ENCODE measurements at places on chromosomes 1 and 21. TPM values are rescaled to one million over a fixed set of nuclear protein-coding genes. Genes with fewer than 3 reads are reported as not detected.

Gene OR6N1
- not detected for polyA plus RNA-seq

Gene CHIA
- not detected for polyA plus RNA-seq

Gene SGIP1
- polyA plus RNA-seq, result 149 TPM

Gene PRR9
- polyA plus RNA-seq, result not detected

Gene ITLN2
- not detected for polyA plus RNA-seq

Gene MAN1C1
- polyA plus RNA-seq, result 3.5 TPM

Gene BNIPL
- polyA plus RNA-seq, result 0.60 TPM

Gene RNU1-2
- not detected for polyA plus RNA-seq

Gene ACTN2
- polyA plus RNA-seq, result 5.0 TPM

Gene MRPL20
- 299 TPM for polyA plus RNA-seq

Gene CEP104
- 22.9 TPM for polyA plus RNA-seq

Gene ARHGAP30
- polyA plus RNA-seq, result not detected

Gene EFNA1
- polyA plus RNA-seq, result 1.4 TPM

Gene A3GALT2
- not detected for polyA plus RNA-seq

Gene LGALS8
- polyA plus RNA-seq, result 75.1 TPM

Gene C1orf87
- not detected for polyA plus RNA-seq

Gene DNALI1
- 9.0 TPM for polyA plus RNA-seq

Gene DMRTA2
- polyA plus RNA-seq, result not detected

Gene IVL
- polyA plus RNA-seq, result not detected

Gene CYP4A11
- polyA plus RNA-seq, result not detected

Gene TLCD4
- 7.4 TPM for polyA plus RNA-seq

Gene CDA
- polyA plus RNA-seq, result 7.1 TPM

Gene FMO4
- polyA plus RNA-seq, result not detected
